Thyroid gland (tissue), 4 donors: ENCODE measurements at places on chromosomes 1 and 21. TPM values are rescaled to one million over a fixed set of nuclear protein-coding genes. Genes with fewer than 3 reads are reported as not detected.

DNA sequence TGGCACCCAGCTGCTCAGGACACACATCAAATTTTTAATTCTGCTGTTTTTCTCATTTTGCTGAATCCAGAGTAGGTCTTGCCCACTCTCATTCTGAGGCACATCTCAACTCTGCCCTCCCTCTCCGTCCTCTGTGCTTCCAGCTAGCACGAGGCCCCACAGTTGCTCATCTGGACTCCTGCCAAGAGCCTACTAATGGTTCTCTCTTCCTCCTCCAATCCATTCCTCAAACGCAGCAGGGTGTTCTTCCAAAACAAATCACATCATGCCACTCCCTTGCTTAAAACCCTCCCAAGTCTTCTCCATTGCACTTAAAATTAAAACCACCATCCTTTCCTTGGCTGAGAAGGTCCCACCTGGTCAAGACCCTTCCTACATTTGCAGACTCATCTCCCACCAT lies 49.8 kb upstream of the SCAF4 start:
- H3K27ac ChIP-seq: no peak overlapping the region
- H3K4me3 ChIP-seq: no peak overlapping the region
- H3K27me3 ChIP-seq: no peaks in the 10 kb centered on the region
- peaks cover 4% of the 10 kb centered on the region for H3K4me1 ChIP-seq
- DNase-seq: peak; percentile 26
- H3K36me3 ChIP-seq: no peaks in the 10 kb centered on the region

GRCh38 chr1:100896481-100896982 lies 642 bp downstream of the SLC30A7 start:
- no peaks in the 10 kb centered on the region for H3K27me3 ChIP-seq
- H3K4me3 ChIP-seq: peak overlapping the region; percentile 48
- peaks cover 11% of the 10 kb centered on the region for H3K36me3 ChIP-seq
- peaks cover 16% of the 10 kb centered on the region for H3K4me1 ChIP-seq
- DNase-seq: peak; percentile 14

DNA sequence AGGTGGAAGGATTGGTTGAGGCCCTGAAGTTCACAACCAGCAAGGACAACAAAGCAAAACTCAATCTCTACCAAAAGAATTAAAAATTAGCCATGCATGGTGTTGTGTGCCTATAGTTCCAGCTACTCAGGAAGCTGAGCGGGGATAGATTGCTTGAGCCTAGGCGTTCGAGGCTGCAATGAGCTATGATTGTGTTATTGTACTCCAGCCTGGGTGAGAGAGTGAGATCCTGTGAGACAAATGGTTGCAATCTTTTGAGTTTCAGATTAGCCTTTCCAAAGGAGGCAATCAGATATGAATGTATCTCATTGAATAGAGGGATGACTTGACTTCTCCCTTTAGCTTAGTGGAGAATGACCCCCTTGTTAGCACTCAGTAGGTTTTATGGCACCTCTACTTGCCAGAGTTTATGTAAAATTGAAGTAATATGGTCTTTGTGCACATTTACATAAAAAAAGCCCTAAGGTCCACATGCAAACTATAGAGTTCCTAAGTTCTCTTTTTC lies 105.6 kb upstream of the OLFM3 start:
- H3K4me3 ChIP-seq: no peak overlapping the region
- peaks cover 32% of the 10 kb centered on the region for H3K4me1 ChIP-seq
- H3K36me3 ChIP-seq: no peaks in the 10 kb centered on the region
- DNase-seq: no peak
- no peak overlapping the region for H3K27ac ChIP-seq
- H3K27me3 ChIP-seq: no peaks in the 10 kb centered on the region

DNA sequence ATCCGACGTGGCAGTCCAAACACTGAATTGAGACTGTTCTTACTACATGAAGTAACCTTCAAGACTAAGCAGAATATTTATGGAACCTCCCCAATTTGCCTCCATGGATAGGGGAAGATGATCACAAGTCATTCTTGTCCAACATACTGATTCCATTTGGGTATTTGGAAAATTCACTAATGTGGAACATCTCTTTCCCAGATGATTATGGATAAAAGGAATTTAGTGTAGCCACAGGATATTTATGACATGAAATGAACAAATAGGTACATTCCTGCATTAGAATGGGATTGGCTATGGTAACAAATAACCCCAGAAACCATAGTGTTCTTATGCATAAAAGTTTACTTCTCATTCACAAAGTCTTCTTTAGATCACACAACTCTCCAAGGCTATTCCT lies 40.2 kb upstream of the SGIP1 start:
- H3K4me3 ChIP-seq: no peak overlapping the region
- DNase-seq: no peak
- H3K27me3 ChIP-seq: no peaks in the 10 kb centered on the region
- H3K27ac ChIP-seq: no peak overlapping the region
- H3K4me1 ChIP-seq: no peaks in the 10 kb centered on the region

GRCh38 chr1:62208970-62209369 lies 14.3 kb downstream of the L1TD1 start:
- H3K27me3 ChIP-seq: no peaks in the 10 kb centered on the region
- H3K4me3 ChIP-seq: no peak overlapping the region
- no peaks in the 10 kb centered on the region for H3K36me3 ChIP-seq
- H3K27ac ChIP-seq: no peak overlapping the region
- no peak for DNase-seq
- no peaks in the 10 kb centered on the region for H3K4me1 ChIP-seq

- no peak overlapping the region for H3K4me3 ChIP-seq
- H3K27ac ChIP-seq: no peak overlapping the region
- no peaks in the 10 kb centered on the region for H3K27me3 ChIP-seq
- no peak for DNase-seq
- no peaks in the 10 kb centered on the region for H3K36me3 ChIP-seq
Observed at GRCh38 chr1:176217461-176218099, 10.5 kb upstream of the COP1 start.

- H3K27me3 ChIP-seq: no peaks in the 10 kb centered on the region
- H3K4me1 ChIP-seq: peaks cover 20% of the 10 kb centered on the region
- no peaks in the 10 kb centered on the region for H3K36me3 ChIP-seq
Observed at GRCh38 chr1:184292101-184292500, 94.7 kb upstream of the C1orf21 start.

DNA sequence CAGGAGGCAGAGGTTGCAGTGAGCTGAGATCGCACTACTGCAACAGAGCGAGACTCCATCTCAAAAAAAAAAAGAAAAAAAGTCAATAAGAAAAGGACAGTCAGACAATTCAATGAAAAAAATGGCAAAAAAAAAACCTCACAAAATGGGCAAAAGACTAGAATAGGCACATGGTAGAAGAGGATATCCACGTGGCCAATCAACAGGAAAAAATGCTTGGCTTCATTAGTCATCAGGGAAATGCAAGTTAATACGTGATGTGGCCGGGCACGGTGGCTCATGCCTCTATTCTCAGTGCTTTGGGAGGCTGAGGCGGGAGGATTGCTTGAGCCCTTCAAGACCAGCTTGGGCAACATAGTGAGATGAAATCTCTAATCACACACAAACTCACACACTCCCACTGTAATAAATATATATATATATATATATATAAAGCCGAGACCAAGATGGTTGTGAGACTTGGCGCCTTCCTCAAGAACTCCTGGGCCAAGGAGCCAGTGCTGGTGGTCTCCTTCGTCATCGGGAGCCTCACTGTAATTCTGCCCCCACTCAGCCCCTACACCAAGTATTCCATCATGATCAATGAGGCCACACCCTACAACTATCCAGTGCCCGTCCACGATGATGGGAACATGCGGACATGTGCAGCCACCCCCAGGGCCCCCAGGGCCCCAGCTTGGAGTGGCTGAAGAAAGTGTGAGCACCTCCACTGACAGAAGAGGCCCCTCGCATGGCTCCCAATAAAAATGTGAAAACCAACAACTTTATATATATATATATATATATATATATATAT lies 22.9 kb upstream of the LEFTY2 start:
- no peaks in the 10 kb centered on the region for H3K36me3 ChIP-seq
- H3K27ac ChIP-seq: no peak overlapping the region
- no peaks in the 10 kb centered on the region for H3K4me1 ChIP-seq
- no peaks in the 10 kb centered on the region for H3K27me3 ChIP-seq
- H3K4me3 ChIP-seq: no peak overlapping the region
- DNase-seq: no peak

DNA sequence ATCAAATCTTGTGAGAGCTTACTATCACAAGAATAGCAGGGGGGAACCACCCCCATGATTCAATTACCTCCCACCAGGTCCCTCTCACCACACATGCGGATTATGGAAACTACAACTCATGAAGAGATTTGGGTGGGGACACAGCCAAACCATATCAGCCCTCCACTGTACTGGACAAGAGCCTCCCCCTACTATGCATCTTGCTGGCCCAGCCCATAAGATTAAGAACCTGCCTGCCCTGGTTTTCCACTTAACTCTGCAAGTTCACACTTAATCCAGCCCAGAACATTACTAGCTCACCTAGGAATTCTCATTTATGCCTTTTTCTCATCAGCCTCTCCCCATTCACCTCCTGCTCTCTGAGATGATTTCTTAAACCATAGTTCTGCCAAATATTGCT lies 18.0 kb upstream of the FBXO28 start:
- H3K27ac ChIP-seq: no peak overlapping the region
- no peak overlapping the region for H3K4me3 ChIP-seq
- no peaks in the 10 kb centered on the region for H3K27me3 ChIP-seq
- no peaks in the 10 kb centered on the region for H3K4me1 ChIP-seq
- no peaks in the 10 kb centered on the region for H3K36me3 ChIP-seq

Gene AXDND1
- total RNA-seq: 4.0 TPM

Gene CELA2A
- total RNA-seq: not detected

GRCh38 chr1:82125119-82125518 lies 324.4 kb downstream of the ADGRL2 start:
- H3K36me3 ChIP-seq: no peaks in the 10 kb centered on the region
- H3K27ac ChIP-seq: no peak overlapping the region
- H3K4me1 ChIP-seq: no peaks in the 10 kb centered on the region
- H3K4me3 ChIP-seq: no peak overlapping the region
- H3K27me3 ChIP-seq: no peaks in the 10 kb centered on the region
- no peak for DNase-seq

GRCh38 chr1:38235705-38236104 lies 189.1 kb upstream of the POU3F1 start:
- no peak for DNase-seq
- H3K4me3 ChIP-seq: no peak overlapping the region

Gene TMPRSS3
- total RNA-seq: 6.6 TPM

- peaks cover 7% of the 10 kb centered on the region for H3K4me1 ChIP-seq
- H3K27ac ChIP-seq: no peak overlapping the region
- no peak for DNase-seq
Observed at GRCh38 chr21:33670076-33670978, 28.0 kb downstream of the ITSN1 start.

- no peak overlapping the region for H3K4me3 ChIP-seq
- no peaks in the 10 kb centered on the region for H3K27me3 ChIP-seq
- H3K36me3 ChIP-seq: no peaks in the 10 kb centered on the region
- DNase-seq: peak; percentile 44
Observed at GRCh38 chr1:94863919-94864318, 43.8 kb downstream of the SLC44A3 start.

DNA sequence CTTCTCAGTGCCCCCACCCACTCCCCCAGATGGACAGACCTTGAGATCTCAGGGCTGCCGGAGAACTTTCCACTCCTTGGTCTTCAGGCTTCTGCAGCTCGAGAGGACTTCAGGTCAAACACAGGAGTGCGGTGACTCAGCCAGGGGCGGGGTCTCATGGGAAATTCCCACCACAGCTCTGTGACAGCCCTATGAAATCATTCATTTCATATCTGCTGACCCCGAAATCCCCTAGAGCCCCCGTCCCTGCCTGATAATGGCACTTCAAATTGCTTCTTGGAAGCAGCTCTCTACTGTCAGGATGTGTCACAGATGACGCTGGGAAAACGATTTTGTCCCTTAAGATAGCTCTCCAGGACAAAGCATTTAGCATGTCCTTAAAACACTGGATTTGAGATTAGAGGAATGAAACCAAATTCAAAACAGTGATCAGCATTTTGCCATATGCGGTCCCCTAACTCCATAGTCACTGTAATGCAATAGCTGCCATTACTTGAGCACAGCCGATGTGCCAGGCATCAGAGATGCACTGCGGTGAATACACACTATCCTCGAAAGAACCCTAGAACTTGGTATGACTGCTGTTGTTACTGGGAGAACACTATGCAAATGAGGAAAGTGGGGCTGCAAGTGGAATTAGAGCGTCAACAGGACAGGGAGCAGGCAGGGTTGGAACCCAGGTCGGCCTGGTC lies at the start of gene TNFRSF9:
Gene TNFRSF9 (minus strand): TSS at position 95 of the 692 bp plus-strand sequence. CDS start 845 bp downstream, outside the sequence.
- H3K4me3 ChIP-seq: no peak within 1 kb of the TSS
- H3K27ac ChIP-seq: no peak within 1 kb of the TSS
- H3K4me1 ChIP-seq: peaks cover 12% of the 10 kb centered on the region
- no peaks in the 10 kb centered on the region for H3K36me3 ChIP-seq

- H3K27me3 ChIP-seq: no peaks in the 10 kb centered on the region
- peaks cover 34% of the 10 kb centered on the region for H3K36me3 ChIP-seq
- H3K27ac ChIP-seq: peak overlapping the region; percentile 93
- peaks cover 8% of the 10 kb centered on the region for H3K4me1 ChIP-seq
- DNase-seq: no peak
- peak overlapping the region; percentile 85 for H3K4me3 ChIP-seq
Observed at GRCh38 chr1:161176468-161177111, 717 bp downstream of the B4GALT3 start.

Gene SH3BP5L
- 29.7 TPM for total RNA-seq
